ENCODE measurements at places on chromosomes 1 and 21.

GRCh38 chr1:43415901-43416300, 26.2 kb downstream of the SZT2 start:
- no peak for DNase-seq

GRCh38 chr21:31480228-31480627, 136.2 kb upstream of the TIAM1 start:
- no peak for DNase-seq

GRCh38 chr1:89754518-89754917, 66.3 kb upstream of the LRRC8D start:
- DNase-seq = no peak

DNA sequence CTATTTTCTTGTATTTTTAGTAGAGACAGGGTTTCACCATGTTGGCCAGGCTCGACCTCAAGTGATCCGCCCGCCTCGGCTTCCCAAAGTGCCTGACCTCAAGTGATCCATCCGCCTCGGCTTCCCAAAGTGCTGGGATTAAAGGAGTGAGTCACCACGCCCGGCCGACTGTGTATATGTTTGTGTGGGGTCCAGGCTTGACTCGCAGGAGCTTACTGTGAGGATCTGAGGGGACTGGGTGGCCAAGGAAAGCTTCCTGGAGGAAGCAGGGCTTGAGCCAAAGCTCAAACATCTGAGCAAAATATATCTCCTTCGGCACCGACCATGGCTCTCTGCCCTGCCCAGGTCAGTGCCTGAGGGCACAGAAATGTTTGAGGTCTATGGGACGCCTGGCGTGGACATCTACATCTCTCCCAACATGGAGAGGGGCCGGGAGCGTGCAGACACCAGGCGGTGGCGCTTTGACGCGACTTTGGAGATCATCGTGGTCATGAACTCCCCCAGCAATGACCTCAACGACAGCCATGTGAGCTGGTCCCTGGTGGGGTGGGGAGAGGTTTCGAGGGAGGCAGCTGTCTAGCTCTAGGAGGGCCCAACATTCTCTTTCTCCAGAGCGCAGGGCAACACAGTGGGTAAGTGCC, 10.5 kb downstream of the PADI3 start:
- no peak for DNase-seq

GRCh38 chr1:31902510-31902860, 35.7 kb downstream of the PTP4A2 start:
- DNase-seq = no peak

DNA sequence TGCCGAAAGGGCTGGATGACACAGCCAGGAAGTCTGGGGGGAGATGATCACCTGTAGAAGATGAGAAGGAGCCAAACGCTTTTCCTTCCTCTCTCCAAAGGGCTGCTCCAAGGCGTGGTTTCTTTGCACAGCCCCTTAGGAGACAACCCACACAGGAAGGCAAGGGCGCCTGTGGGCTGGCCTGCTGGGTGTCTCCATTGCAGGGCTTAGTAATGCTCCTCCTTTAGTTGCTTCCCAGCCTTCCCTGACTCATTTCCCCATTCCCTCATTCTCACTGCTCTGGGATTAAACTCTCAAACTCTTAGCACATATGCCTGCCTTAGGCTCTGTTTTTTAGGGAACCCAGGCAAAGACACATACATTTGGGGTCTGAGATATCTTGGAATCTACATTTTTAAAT, 1.7 kb upstream of the CLCA1 start:
- DNase-seq = no peak

- no peak for DNase-seq
Measured at GRCh38 chr1:206736878-206737728, 33.5 kb upstream of the IL19 start.

- no peak for DNase-seq
Measured at GRCh38 chr1:230421481-230421880, 4.7 kb downstream of the PGBD5 start.

DNA sequence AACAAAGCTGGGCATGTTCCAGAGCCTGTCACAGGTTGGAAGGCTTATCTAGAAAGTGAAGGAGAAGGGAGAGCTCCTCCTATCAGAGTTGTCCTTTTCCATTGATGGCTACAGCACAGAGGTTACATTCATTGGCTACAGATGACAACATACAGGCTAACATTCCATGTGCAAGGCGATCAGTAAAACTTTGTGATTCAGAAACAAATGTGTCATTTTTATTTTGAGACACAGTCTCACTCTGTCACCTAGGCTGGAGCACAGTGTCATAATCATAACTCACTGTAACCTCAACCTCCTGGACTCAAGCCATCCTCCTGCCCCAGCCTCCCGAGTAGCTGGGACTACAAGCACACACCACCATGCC, 32.6 kb downstream of the TRIM67 start:
- DNase-seq = no peak

GRCh38 chr1:233424779-233425178, 97.3 kb downstream of the MAP3K21 start:
- no peak for DNase-seq

DNA sequence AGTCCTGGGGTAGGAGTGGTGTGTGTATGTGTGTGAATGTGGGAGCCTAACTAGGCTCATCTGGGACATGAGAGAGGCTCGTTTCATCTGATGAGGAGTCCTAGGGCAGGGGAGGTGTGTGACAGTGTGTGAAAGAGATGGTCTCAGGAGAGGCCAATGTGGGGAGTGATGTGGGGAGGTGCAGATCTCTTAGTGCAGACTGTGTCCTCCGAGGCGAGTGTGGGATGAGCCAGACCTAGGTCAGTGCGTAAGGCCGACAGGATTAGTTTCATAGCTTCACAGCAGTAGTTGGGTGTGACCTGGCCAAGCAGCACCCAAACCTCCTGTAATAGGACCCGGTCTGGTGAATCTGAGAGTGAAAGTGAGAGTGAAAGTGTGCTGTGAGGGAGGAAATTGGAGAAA, 94.7 kb downstream of the LIPI start:
- peak; percentile 12 for DNase-seq

- DNase-seq = no peak
Measured at GRCh38 chr1:231964961-231965360, 338.4 kb downstream of the DISC1 start.

DNA sequence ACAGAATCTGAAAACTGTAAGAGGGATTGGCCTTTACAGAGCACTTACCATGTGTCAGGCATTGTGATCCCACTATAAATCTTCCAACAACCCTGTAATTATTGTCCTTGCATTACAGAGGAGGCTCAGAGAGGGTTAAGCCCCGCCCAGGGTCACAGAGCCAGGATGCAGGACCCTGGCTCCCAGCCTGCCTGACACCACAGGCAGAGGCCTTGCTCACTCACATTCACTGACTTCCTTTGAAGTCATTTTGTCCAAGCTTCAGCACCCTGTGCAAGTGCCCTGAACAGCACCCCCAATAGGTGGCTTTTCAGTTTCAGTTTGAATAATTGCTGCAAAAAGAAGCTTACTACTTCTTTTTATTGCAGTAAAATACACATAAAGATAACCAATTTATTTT, 256.8 kb upstream of the NFIA start:
- DNase-seq = no peak

- no peak for DNase-seq
Measured at GRCh38 chr21:17795146-17796036, 23.8 kb downstream of the C21orf91 start.

DNA sequence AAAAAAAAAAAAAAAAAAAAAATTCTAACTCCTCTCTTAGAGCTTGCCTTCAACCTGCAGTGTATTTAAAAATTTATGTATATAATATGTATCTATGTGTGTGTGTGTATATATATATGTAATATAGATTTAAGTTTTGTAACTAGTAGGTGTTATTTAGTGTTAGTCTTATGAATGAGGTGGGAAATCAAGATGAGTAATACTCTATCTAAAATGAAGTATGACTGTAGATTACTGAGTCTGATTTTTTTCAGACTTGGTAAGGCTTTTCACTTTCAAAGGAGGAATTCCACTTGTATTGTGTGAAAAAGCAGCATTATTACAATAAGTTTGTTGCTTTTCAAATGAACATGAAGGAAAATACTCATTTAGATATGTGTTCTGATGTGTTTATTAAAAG, 5.4 kb upstream of the DNM3 start:
- DNase-seq = no peak

DNA sequence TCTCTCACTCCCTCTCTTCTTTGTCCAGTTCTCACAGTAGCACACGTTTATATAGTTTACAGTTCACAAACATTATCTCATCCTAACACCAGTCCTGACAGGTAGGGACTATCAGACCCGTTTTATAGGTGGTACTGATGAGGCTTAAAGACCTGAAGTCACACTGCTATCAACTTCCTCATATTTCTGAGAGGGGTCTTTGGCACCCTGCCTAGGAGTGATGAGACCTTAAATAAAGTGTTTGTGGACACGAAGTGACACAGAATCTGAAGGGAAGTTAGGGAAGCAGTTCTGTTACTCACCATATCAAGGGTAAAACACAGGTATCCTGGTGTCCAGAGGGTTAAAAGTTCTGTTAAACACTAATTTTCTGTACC, 590 bp upstream of the TACSTD2 start:
- no peak for DNase-seq

GRCh38 chr1:38991638-38992411, 749 bp downstream of the AKIRIN1 start:
- no peak for DNase-seq

DNA sequence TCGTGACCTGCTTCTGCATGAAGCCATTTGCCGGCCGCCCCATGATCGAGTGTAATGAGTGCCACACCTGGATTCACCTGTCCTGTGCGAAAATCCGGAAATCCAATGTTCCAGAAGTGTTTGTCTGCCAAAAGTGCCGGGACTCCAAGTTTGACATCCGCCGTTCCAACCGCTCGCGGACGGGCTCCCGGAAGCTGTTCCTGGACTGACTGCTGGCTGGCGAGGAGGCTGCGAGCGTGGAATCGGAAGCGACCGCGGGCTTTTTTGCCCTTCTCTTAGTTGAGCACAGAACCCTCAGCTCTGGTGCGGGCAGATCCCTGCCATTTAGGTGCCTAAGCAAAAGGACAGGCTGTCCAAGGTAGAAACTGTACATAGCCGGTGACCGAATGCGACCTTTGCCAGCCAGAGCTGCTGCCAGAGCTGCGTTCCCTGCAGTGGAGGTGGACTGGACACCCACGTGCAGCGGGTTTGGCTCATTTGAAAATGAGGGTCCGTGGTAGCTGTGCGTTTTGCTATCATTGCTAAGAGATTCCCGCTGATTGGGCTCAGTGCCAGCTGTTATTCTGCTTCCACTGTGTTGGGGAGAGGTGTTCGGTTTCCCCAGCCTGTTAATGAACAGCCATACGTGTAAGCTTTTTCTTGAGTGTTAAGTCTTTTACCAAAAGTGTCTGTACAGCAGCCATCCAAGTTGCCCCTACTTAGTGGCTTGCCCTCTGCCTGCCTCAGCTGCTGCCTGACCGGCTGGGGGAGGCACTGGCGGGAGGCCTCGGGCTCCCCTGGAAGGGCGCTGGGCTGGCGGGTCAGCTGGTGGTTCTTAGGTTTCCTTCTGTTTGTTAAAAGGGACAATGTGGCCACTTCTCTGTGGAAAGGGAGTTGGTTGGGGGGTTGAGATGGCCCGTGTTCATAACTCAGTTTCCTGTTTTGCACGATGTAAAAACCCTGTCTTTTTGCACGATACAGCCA, 3.0 kb upstream of the THAP3 start:
- no peak for DNase-seq

DNA sequence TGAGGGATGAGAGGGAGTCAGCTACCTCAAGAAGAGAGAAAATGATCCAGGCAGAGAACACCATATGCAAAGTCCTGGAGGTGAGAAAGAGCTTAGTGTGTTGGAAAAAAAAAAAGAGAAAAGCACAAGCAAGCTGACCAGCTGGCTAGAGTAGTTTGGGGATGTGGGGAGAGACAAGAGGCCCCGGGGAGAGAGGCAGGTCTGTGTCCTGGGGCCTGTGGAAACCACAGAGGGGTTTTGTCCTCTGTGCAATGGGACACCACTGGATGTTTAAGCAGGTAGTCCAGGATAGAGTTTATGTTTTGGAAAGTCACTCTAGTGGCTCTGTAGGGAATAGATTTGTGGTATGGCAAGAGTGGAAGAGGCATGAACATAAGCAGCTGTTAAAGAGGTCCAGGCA, 14.4 kb upstream of the CHI3L1 start:
- no peak for DNase-seq

DNA sequence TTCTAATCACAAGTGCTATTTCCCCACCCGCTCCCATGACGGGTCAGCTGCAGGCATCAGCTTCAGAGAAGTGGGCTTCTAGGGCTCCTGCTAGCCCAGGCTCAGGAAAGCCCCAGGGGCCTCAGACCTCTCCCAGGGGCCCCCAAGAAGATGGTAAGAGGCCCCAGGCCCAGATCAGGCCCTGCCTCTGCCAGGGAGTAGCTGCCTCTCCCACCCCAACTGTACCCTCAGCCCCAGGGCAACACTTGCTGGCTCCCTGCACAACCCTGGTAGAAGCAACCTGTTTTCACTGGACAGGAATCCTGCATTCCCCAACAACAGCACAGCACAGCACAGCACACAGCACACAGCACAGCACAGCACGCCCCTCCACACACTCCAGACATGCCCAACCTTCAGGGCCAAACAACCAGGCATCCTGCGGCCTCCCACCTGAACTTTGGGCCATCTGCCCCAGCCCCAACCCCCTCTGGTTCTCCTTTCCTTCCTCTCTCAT, 6.5 kb downstream of the BLACAT1 start:
- DNase-seq = no peak

GRCh38 chr1:63795455-63795854, 21.6 kb downstream of the ROR1 start:
- DNase-seq = no peak

DNA sequence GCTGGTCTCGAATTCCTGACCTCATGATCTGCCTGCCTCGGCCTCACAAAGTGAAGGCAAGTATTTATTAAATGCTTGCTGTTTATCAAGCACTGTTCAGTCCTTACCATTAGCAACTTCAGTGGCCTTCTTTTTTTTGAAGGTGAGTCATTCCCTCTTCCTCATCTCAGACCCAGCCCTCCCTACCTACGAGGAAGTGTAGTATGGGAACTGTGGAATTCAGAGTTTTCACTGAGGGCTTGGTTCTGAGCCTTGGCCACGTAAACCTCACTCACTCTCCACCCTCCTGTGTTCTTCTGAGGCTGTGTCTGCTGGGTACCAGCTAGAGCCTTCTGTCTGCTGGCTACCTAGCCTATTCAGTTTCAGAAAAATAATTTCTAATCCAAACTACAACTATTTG, 218.3 kb upstream of the SGIP1 start:
- no peak for DNase-seq

- no peak for DNase-seq
Measured at GRCh38 chr1:14238472-14239307, 359.8 kb upstream of the KAZN start.

DNA sequence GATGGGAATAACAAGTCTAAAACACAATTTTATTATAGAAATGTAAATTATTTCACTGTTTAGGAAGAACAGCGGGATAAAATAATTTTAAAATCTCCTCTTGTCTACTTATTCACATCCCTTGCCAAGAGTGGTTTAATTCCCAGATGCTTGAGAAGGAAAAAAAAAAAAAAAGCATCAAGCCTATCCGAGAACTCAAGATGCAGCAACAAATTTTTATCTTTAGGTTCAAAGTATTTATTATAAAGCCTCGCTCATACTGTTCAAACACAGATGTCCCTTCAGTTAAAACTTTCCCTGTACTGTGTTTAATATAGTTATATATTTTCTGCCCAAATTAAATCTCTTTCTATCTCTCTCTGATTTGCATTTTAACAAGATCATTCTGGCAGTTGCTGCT, 1615.8 kb downstream of the PLA2G4A start:
- DNase-seq = no peak

Measured in GM12864 (cell line).